Activated naive CD8-positive, alpha-beta T cell treated with anti-CD3 and anti-CD28 coated beads, Interleukin-2, amount 10 ng/mL, durations not matched to agents 7 days and 5 days (primary cell): ENCODE measurements at places on chromosomes 7 and 10. TPM values are rescaled to one million over a fixed set of nuclear protein-coding genes. Genes with fewer than 3 reads are reported as not detected.

DNA sequence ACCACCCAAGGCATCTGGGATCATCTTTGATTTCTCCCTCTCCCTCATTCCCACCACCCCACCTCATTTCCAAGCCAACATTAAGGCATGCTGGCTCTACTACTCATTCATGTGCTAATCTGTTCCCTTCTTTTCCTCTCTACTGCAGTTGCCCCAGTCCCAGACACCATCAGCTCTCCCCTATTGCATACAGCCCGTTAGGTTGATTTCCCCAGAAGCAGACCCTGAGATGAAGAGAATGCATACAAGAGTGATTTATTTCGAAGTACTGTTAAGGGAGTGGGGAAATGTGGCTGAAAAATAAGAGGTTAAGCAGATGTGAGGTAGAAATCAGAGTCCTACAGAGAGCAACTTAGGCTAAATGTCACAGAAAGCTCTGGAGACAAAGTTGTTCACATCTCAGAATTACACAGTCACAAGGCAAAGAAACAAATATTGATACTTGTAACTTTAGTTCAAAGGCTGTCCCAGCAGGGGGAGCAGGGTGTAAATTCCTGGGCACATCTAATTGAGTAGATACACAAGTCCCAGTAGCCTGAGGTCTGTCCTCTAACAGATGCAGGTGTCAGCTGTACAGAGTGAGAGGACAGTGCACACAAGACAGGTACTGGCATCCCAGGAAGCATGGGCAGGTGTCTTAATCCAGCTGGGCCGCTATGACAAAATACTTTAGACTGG is 20.9 kb downstream of the AKR1D1 start:
- no peak for DNase-seq

DNA sequence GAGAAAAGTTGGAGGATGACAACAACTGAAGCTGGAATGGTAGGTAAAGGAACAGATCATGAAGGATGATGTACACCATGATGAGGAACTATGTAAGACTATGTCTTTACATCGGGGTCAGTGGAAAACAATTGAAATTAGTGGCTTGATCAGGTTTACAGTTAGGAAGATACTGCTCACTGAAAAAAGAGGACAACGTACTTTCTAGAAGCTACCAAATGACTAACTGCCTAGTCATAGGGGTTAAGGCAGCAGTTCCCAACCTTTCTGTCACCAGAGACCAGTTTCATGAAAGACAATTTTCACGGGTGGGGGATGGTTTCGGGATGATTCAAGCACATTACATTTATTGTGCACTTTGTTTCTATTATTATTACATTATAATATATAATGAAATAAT is 91.6 kb upstream of the ANKRD1 start:
- DNase-seq: no peak

DNA sequence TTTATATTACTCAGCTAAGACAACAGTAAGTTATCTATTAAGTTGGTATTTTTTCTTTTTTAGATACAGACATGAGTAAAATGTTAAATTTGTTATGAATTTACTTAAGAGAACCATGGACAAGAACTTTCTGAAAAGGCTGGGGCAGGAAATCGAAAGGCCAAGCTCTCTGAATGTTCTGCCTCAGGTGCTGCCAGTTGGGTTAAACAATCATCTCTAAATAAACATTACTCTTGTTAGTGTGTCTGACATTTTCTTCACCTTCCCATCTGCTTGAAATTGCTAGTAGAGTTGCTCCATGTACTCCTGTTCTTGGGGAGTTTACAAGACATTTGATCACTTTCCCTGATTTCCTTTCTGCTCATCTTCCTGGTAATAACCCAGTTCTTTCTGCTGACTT is 87.5 kb downstream of the ANKRD7 start:
- DNase-seq: no peak

GRCh38 chr10:42953684-42954674 is 122.9 kb upstream of the RET start:
- DNase-seq: peak; percentile 10

DNA sequence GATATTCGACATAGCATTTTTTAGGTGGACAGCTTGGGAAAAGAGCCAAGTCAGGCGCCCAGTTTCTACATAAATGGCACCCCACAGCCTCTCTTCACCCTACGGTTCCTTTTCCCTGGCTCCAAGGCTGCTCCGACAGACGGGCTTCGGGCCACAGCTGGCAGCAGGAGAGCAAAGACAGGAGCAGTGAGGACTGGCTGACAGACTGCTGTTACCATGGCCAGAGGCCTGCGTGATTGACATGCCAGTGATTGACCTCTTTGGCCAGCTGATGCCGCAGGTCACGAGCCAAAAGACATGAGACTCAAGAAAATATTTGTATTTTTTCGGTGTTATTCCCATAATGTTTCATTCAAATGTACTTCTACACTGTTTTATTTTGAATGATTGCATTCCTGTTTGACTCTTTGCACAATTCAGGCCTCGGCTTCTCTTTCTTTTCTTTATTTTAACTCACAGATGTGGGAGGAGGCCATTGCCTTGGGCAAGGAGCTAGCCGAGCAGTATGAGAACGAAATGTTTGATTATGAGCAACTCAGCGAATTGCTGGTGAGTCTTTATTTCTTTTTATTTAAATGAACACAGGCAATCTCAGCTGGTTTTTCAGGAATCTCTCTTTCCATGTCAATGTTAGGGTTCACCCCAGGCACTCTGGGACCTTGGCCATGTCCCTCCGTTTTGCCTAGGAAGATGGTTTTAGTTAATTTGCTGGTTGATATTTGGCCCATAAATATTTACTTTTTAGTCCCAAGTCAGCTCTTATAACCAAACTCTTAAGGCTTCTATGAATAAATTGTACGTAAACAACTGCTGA is 146.3 kb upstream of the NPS start:
- DNase-seq: no peak

DNA sequence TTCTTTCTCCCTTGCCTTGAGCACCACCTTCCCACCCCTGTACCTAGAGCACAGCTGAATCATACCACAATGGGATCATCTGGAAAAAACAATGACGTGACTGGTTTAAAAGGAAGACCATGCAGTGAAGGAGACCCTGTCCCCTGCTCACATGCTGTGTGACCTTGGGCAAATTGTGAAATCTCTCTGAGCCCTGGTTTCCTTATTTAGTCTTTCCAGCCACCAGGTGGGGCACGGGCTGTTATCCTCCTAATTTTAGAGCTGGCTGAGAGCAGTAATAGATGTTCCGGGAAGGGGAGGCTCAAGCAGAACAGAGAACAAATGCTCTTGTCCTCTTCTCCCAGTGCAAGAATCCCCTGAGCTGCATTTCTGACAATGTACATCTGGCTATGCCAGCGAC is 198.3 kb downstream of the RPS24 start:
- DNase-seq: no peak

The ZNF107 gene
- 28.9 TPM for total RNA-seq

The EMX2 gene
- total RNA-seq: not detected

The NRF1 gene
- 32.5 TPM for total RNA-seq
